GM18507 (cell line): ENCODE measurements at places on chromosomes 4 and X.
A peak's percentile ranks its signal among the peaks of the same experiment; 100 is the strongest.

DNA sequence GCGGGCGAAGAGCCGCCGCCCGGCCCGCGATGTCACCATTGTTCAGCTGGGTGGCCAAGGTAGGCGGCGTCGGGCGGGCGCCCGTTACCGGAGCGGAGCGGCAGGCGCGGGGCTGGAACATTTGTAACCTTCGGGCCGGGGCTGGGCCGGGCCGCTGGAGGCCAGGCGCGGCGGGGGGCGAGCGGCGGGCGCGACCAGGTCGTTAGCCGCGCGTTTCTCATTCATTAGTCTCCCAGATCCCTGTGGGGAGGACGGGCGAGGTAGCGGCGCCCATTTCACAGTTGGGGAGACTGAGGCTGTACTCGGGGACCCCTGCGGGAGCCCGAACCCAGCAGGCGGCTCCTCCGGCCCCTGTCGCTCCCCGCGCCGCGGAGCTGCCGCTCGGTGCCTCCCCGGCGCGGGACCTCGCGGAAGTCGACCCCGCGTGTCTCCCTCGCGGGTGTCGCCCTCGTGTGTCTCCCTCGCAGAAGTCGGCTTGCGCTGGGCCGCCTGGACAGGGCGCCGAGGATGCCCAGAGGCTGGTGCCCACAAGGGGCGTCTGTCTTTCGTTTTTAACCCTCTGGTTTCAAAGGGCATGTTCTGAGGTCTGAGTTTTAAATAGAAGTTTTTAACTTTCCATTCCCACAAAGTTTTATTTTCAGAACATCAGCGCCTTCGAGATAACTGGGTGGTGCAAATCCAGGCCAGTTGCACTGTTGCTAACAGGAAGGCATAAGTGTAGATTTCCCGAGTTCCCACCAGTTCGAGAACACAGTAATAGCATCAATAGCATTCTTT, 17.5 kb downstream of the PTTG2 start:
- peak; percentile 49 for DNase-seq

DNA sequence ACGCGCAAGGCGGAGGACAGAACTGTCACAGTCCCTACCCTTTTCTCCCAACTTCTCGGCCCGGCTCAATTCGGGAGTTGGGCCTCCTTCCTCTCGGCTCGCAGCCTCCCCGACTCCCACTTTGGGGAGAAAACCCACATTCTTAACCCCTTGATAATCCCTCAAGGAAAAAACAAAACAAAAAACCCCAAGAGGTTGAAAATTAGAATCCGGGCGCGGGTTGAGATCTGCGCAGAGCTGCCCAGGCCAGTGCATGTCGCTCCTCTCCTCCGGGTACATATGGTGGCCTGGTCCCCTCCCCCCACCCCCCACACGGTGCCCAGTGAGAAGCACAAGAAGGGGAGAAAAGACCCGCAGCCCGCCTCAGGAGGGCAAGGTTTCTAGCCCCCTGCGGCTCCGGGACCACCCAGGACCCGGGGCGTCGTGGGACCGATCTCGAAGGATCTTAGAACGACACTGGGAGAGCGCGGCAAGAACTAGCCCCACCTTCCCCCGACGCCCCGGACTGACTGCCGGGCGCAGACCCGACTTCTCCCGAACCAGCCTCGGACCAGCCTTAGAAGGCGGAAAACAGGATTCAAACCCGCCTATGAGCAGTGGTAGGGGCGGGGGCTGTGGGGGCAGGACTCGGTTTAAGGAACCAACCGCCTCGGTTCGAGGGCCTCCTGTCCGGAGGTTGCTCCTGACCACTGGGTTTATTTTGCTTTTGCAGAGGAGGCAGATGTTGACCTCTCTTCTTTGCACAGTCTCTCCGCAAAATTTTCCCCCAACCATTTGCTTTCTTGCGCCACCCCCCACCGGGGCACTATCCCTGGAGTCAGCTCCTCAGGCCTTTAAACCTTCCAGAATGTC, 2.5 kb upstream of the PDGFRA start:
- no peak for DNase-seq

DNA sequence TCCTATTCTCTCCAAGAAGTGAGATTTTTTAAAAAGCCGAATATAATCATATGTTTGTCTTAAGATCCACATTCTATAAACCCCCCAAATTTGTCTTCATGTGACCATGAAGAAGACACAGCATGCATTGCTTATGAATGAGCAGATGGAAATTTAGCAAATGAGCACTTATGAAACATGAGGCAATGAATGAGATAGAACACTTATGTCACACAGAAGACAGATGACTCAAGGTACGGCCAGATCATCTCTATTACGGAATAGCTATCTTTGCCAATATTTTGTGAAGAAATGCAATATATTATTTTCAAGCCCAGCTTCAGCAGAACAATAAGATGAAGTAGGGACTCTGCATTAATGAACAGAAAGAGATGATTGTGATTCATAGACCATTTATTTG, 21.4 kb downstream of the PHEX start:
- no peak for DNase-seq

- no peak for DNase-seq
Observed at GRCh38 chrX:9873360-9873759, 87.1 kb downstream of the SHROOM2 start.
